Renal pelvis (tissue), 12 donors: ENCODE measurements at places on chromosomes 1 and 21. TPM values are rescaled to one million over a fixed set of nuclear protein-coding genes. Genes with fewer than 3 reads are reported as not detected.

The APCS gene
- polyA plus RNA-seq = not detected

The RAB3B gene
- 6.5 TPM for polyA plus RNA-seq

The GJB3 gene
- polyA plus RNA-seq = 0.26 TPM

The GSTM1 gene
- 105 TPM for polyA plus RNA-seq

The C1orf116 gene
- polyA plus RNA-seq = 22.0 TPM

The S100A9 gene
- 20.4 TPM for polyA plus RNA-seq

The SELL gene
- polyA plus RNA-seq = 3.3 TPM

The AHCYL1 gene
- 108 TPM for polyA plus RNA-seq

The CFHR3 gene
- polyA plus RNA-seq = 0.09 TPM

The CFHR1 gene
- 0.29 TPM for polyA plus RNA-seq

The LRRC53 gene
- polyA plus RNA-seq = not detected

The CLIC6 gene
- 2.7 TPM for polyA plus RNA-seq

The NCAM2 gene
- 9.8 TPM for polyA plus RNA-seq

The ORC1 gene
- polyA plus RNA-seq = 8.6 TPM

The CCT3 gene
- polyA plus RNA-seq = 363 TPM

The NTMT2 gene
- polyA plus RNA-seq = not detected

The FAM167B gene
- polyA plus RNA-seq = 10.3 TPM

The KCNA3 gene
- polyA plus RNA-seq = 0.15 TPM

The CAMSAP2 gene
- polyA plus RNA-seq = 39.5 TPM

The PADI6 gene
- not detected for polyA plus RNA-seq

The SPRR5 gene
- polyA plus RNA-seq = not detected

The RHCE gene
- polyA plus RNA-seq = 0.77 TPM

The GJA4 gene
- polyA plus RNA-seq = 19.3 TPM

The LEPR gene
- 7.7 TPM for polyA plus RNA-seq

The TTLL10 gene
- polyA plus RNA-seq = 1.1 TPM

The RGS8 gene
- polyA plus RNA-seq = 0.06 TPM

The GOLT1A gene
- 4.0 TPM for polyA plus RNA-seq

The RNU1-4 gene
- polyA plus RNA-seq = not detected

The RAB42 gene
- 3.9 TPM for polyA plus RNA-seq

The MYOG gene
- 0.18 TPM for polyA plus RNA-seq

The OR2T11 gene
- not detected for polyA plus RNA-seq

The AGMAT gene
- polyA plus RNA-seq = 35.9 TPM

The F13B gene
- not detected for polyA plus RNA-seq

The C1orf87 gene
- 0.17 TPM for polyA plus RNA-seq

The UTS2 gene
- polyA plus RNA-seq = not detected

The CFHR5 gene
- polyA plus RNA-seq = not detected

The SPRR2E gene
- polyA plus RNA-seq = not detected

The KRTAP13-2 gene
- not detected for polyA plus RNA-seq

The APP gene
- 871 TPM for polyA plus RNA-seq

The GNB1 gene
- polyA plus RNA-seq = 287 TPM

The GUCA2B gene
- polyA plus RNA-seq = not detected
